ENCODE measurements at places on chromosomes 16 and 17.

DNA sequence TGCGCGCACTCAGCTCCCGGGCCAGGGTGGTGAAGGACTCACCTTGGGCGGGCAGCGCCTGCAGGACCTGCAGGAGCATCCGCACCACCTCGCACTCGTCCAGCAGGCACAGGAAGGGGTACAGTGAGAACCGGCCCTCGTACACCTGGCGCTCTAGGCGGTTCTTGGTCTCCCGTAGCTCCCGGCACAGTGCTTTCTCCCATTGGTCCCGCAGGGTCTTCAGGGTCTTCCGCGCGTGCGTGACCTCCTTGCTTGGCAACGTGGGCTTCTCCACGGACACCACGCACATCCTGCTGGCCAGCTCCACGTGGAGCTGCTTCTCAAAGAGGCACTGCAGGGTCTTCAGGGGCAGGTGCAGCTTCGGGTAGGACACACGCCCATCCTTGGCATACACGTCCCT lies 74.1 kb upstream of the MED13 start:
- no peak for DNase-seq

- DNase-seq: no peak
Measured at GRCh38 chr16:79543219-79543618, 57.3 kb downstream of the MAF start.

DNA sequence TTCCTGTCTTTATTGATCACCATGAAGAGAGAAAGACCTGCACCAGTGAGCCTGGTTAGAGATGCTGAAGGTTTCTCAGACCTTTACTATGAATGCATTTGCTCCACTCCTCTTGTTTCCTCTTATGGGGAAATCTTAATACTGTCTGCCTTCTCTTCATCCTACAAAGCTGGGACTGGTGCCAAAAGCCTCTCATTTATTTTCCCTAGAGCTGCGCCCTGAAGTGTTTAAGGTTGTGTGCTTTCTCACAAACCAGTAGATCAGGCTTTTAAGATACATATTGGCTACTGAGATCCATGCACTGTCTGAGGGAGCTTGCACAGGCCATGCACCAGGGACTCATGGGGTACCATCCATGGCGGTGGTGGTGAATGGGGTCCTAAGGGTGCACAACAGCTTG lies 286.1 kb upstream of the PMFBP1 start:
- no peak for DNase-seq

- DNase-seq: no peak
Measured at GRCh38 chr17:82267575-82268379, 5.7 kb downstream of the CSNK1D start.

DNA sequence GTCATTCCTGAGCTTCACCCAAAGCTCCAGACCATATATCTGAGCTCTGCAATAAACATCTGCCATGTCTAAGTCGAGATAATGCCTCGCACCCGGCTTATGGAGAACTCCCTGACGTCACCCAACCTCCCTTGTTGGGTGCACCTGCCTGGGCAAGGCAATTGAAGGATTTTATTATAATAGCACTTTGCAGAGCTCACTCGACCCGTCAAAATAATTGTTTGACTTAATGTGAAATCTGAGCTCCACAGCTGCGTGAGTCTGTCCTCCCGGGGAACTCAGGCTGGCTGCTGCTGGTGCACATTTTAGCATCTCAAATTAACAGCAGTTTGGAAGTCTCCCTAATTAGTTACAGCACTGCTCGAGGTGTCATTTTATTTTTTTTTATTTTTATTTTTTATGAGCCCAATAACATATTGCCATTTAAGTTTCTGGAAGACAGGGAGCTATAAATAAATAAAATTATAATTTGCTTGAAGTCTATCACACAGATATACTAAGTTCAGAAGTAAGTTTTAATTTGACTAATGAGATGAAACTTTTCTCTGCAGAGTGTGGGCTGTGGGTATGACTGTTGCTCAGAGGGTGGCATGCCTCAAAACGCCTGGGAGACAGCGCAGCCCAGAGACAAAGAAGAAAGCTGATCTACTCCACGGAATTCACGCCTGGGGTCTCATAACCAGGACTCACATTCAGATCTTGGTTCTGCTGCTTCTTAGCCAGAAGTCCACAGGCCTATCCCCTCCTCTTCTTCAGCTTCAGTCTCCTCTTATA lies 401.4 kb upstream of the C16orf82 start:
- no peak for DNase-seq

DNA sequence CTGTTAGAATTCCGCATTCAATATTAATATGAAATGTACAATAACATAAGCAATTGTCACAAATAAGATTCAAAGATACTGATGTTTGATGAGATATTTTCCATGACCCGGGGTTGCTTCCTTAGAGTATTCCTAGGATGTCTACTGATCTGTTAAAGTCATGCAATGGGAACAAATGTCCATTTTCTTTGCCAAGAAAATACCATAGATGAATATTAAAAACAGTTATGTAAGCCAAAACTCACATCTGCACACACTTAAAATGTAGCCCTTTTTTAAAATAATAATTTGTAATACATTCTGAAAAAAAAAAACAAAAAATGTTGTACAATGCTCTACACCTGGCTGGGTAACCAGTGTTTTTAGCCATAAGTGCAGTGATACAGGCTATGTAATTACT lies 259.4 kb upstream of the AXIN2 start:
- DNase-seq: no peak

DNA sequence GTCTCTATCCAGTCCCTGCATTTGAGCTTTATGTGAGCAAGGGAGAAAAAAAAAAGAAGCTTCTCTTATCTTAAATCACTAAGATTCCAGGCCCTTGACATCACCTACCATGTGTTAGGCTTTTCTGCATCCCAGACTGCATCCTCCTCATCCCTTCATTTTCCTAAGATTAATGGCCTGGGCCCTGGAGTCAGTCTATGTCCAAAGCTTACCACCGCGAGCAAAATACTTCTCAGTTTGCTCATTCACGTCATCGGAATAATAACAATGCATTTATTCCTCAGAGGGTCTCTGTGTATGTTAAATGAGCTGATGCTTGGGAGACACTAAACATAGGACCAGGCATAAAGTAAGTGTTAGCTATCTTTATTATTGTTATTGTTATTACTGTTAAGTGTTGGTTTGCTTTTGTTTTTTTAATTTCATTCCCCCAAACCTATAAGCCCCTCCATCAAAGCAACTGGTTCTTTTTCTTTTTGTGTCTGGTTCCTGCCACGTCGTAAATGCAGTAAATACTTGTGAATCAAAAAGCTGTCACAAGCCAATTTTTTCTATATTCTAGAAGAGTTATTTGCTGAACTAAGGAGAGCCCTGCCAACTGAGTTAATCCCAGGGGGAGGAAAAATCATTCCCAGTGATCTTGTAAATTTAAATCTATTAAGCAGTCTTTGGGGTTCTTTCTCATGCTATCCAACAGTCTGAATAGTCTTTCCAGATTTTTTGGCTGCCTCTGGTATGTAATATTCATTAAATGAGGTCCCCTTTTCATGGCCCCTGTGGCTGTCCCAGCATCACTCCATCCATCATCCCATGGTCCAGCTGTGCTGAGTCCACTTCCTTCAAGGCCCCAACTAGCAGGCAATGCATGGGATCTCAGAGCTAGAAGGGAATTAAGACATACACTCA lies 46.5 kb downstream of the VAT1L start:
- DNase-seq: peak; percentile 59
